ENCODE measurements at places on chromosomes 2 and 18.

- DNase-seq: no peak
These were observed 52.4 kb downstream of the RABL2A start for GRCh38 chr2:113679457-113679856.

- no peak for DNase-seq
These were observed 220.3 kb downstream of the BCL2 start for GRCh38 chr18:63099091-63099840.

GRCh38 chr2:119771331-119771730, 11.6 kb downstream of the PTPN4 start:
- no peak for DNase-seq

- DNase-seq: no peak
These were observed 1.7 kb downstream of the PRELID3A start for GRCh38 chr18:12409469-12409868.

GRCh38 chr18:38369772-38370690, 804.4 kb upstream of the CELF4 start:
- DNase-seq: no peak

DNA sequence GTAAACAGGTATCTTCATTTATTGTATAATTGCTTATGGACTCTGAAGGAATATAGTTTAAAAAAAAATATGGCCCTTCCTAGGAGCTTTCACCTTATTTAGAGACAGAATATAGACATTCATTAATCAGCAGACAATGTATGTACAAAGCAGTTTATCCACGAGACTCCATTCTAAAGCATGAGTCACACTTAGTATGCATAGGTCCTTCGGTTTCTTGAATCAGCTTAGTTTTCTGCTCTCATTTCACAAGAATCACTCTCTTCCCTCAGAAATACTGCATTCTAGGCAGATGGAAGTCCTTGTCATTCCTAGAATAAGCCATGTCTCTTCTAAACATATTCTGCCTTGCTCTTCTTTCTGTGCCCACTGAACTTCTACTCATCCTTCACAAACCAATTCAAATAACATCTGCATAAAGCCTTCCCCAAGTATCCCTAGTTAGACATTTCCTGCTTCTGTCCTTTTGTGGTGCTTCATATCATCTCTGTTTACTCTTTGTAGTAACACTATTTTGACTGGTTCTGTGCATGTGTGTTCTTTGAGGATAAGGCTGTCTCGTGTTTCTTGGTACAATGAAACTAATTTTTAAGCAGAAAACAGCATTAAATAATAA, 84.5 kb downstream of the PTRHD1 start:
- DNase-seq: no peak

DNA sequence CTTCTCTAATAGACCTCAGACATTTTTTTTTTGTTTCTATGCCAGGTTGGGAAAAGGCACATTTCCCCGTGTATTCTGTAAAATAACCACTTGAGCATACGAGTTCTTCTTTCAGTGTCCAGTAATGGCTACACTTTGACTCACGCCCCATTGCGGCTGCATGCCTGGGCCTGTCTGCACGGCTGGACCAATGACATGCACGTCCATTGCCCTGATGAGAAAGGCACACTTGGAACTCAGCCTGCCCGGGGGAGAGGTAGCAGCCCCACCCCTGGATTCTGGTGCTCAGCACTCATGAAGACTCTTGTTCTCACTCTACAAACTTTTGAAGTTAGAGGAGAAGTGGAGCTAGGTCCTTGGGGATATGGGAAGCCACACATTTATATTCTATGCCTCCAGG, 5.8 kb downstream of the PCARE start:
- DNase-seq: no peak

DNA sequence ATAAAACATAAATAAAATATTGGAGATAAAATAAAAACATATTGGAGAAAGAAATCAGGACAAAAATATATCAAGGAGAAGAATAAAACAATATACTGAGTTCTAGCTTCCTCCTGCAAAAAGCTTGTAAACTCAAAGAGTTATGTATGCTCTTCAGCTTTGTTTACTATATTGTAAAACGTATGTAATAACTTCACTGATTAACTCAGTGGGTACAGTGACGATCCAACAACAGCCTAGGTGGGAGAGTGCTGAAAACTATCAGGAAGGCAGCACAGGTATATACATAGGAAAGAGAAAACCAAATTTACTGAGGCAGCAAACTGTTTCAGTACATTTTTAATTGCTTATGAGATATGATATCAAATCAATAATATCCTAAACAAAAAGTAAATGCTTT, 8.3 kb downstream of the DSC2 start:
- DNase-seq: no peak

- DNase-seq: no peak
These were observed 60.2 kb downstream of the EIF5B start for GRCh38 chr2:99397266-99397920.

DNA sequence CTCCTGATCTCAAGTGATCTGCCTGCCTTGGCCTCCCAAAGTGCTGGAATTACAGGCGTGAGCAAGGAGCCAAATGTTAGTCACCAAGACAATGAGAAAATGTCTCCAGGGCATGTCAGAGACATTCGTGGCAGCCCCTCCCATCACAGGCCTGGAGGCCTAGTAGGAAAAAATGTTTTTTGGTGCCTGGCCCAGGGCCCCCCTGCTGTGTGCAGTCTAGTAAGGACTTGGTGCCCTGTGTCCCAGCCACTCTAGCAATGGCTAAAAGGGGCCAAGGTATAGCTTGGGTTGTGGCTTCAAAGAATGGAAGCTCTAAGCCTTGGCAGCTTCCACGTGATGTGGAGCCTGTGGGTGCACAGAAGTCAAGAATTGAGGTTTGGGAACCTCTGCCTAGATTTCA, 12.5 kb upstream of the TXNL4A start:
- no peak for DNase-seq

- DNase-seq: no peak
These were observed 251.5 kb upstream of the NXPH2 start for GRCh38 chr2:139031722-139032121.

DNA sequence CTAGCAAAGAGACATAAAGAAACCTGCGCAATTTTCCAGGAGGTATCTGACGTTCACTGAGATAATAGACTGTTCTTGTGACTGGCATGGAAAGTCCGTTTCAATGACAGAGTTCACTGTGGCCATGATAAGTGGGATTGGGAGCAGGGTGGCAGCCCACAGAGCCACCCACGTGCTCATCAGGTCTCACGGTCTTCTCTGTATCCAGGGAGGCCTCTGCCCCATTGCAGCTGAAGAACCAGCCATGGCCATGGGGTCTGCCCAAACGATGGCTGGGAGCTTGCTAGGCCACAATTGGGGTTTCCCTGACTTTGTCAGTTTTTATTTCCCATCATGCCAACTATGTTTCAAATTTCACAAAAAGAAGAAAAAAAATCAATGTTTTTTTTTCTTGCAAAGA, 57.2 kb downstream of the PDCL3 start:
- no peak for DNase-seq

- DNase-seq: no peak
These were observed 25.1 kb downstream of the CIB4 start for GRCh38 chr2:26615860-26616705.

DNA sequence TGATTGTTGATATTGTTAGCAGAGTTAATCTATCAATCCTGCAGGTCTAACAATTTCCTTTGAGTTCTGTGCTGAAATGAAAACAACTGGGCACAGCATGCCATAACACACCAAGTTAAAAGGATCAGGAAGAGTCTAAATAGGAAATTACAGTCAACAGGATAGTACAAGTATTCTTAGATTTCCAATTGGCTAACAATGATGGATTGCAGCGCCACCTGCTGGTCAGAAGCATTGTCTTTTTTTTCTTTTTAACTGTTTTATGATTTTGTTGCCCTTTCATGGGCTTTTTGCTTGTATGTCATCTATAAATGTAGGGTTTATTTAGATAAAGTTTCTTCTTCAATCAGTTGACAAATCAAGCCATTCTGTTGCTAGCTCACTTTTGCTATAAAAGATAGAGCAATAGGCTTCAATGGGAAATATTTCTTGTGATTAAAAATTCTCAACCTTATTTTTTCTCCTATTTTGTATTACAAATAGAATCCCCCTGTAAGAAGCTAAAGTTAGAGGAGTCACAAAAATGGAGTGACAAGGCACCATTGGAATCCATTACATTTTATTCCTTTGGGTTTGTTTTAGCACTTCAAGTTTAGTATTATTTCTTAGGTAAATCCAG, 40.8 kb upstream of the RPRM start:
- peak; percentile 52 for DNase-seq

DNA sequence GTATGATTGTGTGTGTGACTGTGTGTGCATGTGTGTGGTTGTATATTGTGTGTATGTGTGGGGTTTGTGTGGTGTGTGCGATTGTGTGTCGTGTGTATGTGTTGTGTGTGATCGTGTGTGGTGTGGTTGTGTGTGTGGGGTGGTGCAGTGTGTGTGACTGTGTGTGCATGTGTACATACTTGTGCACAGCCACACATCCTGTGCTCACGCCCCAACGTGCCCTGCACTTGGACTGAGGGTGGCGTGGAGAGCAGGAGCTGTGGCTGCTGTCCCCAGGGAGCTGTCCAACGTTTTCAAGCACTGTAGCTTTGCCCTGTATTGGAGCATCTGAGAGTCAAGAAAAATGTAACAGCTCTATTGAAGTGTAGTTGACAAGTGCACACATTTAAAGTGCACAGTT, 243.2 kb upstream of the HDAC4 start:
- DNase-seq: no peak

DNA sequence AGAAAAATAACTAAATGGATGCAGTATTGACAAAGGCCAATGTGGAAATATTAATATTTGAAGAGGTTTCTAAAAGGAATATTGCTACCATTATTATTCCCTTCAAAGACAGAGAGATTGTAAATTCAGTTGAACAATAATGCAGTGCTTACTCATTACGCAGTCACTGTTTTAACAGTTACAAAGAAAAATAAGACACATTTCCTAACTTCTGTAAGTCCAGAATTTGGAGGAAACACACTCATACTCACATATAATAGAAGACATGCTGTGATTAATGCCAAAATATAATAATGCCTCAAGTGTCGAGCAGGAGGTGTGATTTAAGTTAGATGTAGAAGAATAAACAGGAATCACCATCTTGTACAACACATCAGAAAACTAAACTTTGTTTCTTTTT, 389.2 kb downstream of the FBXO15 start:
- no peak for DNase-seq

- no peak for DNase-seq
These were observed 6.4 kb upstream of the PDIA6 start for GRCh38 chr2:10818984-10819383.

- DNase-seq: no peak
These were observed 95.2 kb downstream of the POLE4 start for GRCh38 chr2:75053484-75054112.

GRCh38 chr2:85669549-85669948, 1.6 kb upstream of the SFTPB start:
- DNase-seq: no peak

DNA sequence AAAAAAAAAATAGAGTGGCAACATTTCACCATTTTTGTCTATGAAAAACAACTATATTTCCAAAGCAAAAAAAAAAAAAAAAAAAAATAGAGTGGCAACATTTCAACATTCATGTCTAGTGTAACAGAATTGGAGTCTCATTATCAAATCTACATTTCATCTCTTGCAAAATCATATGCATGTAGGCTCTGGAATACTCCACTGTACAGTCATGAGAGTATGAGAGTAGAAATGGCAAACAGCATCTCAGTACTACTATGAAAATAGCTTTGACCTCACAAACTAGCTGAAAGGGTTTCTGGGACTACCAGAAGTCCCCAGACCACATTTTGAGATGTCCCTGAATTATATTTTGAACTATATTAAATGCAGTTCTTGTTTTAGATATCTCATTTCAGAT, 82.8 kb downstream of the SMAD2 start:
- no peak for DNase-seq

DNA sequence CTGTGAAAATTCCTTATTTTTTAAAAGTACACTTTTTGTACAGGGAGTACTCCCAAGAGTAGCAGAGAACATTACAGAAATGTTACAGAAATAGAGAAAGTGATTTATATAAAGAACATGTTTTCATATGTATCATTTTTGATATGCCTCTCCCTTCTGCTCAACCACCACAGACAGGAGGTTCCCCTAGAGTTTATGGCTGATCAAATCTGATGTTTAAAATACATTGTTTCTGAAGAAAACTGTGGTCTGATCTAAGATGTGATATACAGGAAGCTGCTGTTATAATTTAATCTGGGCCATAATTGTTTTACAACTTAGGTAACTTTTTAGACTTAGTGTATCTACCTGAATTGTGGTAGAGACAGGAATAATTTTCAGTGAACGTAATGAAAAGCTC, 37.0 kb downstream of the STAT4 start:
- DNase-seq: no peak

- no peak for DNase-seq
These were observed 143.5 kb downstream of the CELF4 start for GRCh38 chr18:37422116-37422515.

GRCh38 chr2:112340475-112341267, 65.3 kb downstream of the ZC3H6 start:
- DNase-seq: no peak

DNA sequence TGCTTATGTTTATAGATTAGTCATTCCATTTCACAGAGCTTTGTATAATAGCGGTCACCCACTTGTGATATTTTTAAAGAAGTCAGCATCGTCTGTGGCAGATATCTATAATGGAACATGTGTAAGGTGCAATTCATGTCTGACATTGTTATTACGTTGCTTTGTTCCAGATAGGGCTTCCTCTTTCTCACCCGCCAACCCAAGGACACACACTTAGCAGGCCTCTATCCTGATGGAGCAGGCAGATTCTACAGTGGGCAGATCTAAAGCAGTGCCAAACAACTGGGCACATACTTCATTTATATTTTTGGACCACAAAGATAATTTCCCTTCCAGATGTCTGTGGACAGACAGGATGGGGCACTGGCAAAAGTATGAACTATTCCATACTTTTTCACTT, 573.1 kb downstream of the TDRD15 start:
- DNase-seq: no peak

DNA sequence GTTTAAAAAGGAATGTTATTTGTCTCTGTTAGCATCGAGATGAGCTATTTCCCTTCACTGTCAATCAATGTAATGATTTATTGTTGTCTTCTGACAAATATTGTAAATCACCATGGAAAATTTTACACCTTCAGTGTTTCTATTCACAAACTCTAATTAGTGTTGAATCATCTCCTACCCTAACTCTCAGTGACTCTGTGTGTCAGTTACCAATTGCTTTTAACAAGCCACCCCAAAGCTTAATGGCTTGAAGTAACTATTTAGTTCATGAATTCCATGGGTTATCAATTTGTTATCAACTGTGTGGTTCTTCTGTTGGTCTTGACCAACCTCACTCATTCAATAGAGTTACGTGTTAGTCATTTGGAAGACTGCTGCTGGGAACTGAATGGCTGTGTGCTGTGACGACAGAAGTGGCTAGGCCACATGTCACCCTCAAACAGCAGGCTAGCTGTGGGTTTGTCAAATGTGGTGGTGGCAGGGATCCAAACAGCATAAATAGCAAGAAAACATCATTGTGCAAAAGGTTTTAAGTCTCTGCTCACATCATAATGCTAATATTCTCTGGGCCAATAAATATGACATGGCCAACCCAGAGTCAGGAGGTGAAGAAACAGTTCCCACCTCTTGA, 910.8 kb upstream of the CDH2 start:
- no peak for DNase-seq

All from stimulated activated CD4-positive, alpha-beta T cell treated with anti-CD3 and anti-CD28 coated beads, Interleukin-12 subunit alpha, Interleukin-12 subunit beta, amount 100 ng/mL, for 4 hours (primary cell).